CD4-positive, alpha-beta T cell treated with Interleukin-10 for 1 hour (primary cell): ENCODE measurements at places on chromosomes 5 and 9.

GRCh38 chr5:57960569-57960968 lies 478.0 kb upstream of the ACTBL2 start:
- no peak for DNase-seq

DNA sequence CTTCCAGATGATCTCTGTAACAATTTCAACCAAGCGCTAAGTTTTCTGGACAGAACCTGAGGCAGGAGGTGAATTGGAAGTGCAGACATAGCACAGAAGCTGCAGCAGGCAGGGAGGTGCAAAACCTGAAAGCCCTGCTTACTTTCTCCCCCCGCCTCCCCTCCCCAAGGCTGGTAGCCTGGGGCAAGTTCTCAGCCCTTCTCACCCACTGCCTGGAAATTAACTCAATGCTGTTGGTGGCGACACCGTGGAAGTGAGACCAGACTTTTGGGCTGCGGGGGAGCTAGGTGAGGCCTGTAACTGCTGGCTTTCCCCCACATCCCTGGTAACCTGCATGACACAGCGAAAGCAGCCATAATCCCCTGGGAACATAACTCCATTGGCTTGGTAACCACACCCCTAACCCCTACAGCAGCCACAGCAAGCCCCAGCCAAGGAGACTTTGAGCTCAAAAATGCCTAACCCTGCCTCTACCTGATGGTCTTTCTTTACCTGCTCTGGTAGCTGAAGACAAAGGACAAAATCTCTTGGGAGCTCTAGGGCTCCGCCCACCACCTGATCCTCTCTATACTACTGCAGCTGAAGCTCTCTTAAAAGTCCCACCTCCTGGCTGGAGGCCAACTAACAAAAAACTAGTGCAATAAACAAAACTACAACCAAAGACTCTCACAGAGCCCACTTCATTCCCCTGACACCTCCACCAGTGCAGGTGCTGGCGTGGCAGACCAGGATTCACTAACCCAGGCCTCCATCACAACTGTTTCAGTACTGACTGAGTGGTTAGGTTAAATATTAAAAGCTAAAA lies 11.9 kb upstream of the OR13C8 start:
- DNase-seq = no peak

GRCh38 chr5:127863161-127863560 lies 160.0 kb downstream of the CCDC192 start:
- no peak for DNase-seq

GRCh38 chr9:75041041-75041440 lies 12.9 kb upstream of the CARNMT1 start:
- DNase-seq = no peak

- no peak for DNase-seq
Measured at GRCh38 chr5:157747173-157747740, 3.7 kb downstream of the LSM11 start.

- peak; percentile 80 for DNase-seq
Measured at GRCh38 chr9:34701023-34701768, 8.7 kb downstream of the CCL21 start.

- DNase-seq = peak; percentile 86
Measured at GRCh38 chr5:160467555-160468362, 46.1 kb downstream of the PTTG1 start.

GRCh38 chr5:28703651-28704260 lies 1665.4 kb upstream of the CDH9 start:
- no peak for DNase-seq

DNA sequence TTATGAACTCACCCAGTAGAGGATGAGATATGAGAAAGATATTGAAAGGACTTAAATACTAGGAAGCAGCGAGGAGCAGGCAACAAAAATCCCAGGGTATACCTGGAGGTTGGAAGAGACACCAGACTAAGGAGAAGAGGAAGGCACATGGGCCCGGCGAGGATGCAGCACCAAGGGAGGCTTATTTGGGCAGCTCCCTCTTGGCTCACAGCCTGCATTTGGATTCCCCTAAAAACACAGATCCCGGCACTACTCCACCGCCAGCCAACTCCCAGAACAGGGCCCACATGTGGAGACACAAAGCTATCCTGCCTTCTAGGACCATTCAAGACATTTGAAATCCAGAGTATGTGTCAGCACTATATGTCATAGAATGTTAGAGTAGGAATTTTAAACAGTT lies 199.8 kb upstream of the FBXL7 start:
- no peak for DNase-seq

GRCh38 chr5:62460578-62460983 lies 48.0 kb downstream of the IPO11 start:
- DNase-seq = peak; percentile 45

DNA sequence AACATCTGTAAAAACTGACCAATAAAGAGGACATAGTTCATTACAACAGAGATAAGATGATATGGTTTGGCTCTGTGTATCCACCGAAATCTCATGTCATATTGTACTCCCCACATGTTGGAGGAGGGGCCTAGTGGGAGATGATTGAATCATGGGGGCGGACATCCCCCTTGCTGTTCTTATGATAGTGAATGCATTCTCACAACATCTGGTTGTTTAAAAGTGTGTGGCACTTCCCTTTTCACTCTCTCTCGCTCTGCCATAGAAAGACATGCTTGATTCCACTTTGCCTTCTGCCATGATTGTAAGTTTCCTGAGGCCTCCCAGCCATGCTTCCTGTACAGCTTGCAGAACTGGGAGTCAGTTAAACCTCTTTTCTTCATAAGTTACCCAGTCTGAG lies 292.8 kb downstream of the SLF1 start:
- no peak for DNase-seq

DNA sequence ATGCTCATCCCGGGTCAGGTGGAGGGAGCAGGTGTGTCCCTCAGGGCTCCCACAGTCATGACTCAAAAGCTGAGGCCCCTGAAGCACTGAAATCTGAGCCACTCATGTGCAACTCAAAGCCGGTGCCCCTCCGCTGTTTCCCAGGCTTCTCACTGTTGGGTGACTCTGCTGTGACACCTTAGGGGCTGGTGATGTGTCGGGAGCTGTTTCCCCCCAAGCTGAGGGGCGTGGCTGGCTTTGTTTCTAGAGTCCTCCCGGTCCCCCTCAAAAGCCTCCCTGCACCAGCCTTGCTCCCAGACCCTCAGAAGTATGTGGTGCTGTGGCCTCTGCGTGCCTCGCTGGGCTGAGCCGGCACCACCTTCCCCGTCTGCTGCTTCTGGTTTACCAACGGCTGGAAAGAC lies 39.7 kb downstream of the PLPP7 start:
- DNase-seq = no peak

DNA sequence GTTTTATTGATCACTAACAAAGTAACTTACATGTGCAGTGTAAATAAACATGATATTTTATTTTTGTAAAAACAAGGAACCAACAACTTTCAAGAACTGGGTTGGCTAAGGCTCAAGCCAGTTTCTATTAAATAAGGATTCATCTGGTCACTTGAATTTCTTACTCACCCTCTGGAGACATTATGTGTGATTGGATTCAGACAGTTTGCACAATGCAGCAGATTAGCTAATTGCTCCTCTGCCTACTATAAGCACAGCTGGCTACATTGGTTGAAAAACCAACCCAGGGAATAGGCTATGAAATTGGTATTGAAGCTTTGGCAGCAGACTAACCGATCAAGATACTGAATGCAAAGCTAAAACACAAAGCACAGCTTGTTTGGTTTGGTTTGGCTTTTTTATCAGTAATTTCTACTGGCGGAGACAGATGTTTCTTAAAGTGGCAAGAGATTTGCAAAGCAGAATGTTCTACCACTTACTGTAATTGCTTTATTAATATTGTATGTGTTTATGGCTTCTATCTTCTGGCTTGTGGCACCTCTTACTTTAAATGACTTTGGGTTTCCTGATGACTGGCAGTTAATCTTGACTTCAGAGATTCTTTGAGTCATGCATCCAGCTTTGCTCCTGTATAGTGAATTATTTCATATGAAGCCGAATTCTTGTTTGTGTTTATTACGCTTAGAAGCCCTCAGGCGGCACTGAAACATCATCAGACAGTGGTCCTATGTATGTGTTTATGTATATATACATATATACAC lies 231.5 kb downstream of the MPDZ start:
- DNase-seq = no peak

DNA sequence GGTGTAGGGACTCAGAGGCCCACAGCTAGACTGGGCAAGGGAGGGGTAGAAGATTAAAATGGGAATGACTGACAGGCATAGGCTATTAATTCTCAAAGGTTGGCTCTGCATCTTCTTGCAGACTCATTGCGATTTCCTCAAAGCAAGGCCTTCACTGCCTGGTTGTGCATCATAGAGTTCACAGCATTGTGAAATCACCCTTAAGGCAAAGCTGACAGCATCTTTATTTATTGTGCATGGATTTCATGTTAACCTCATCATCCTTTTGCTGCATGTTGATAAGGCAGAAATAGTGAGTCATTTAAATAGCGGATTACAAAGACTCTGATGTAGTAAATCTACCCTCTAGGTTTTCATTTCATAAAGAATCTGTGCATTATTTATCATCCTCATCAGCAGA lies 13.6 kb upstream of the PALM2AKAP2 start:
- no peak for DNase-seq

GRCh38 chr5:172820046-172820767 lies 13.8 kb upstream of the ERGIC1 start:
- no peak for DNase-seq

DNA sequence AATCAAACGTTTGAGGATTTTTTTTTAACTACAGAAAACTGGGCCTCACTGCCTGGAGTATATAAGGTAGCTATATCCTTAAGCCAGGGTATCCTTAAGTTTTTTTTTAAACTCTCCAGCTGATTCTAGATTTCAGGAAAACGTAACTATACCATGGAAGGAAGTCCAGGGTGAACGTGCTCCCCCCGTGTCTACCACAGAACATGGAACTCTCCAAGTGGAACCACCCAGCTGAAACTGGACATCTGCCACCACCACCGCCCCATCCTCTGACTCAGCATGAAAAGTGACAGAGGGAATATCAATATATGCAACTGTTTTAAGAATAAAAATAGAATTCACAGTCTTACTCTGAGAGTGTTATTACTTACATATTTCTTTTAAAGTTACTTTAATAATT lies 61.3 kb downstream of the DROSHA start:
- no peak for DNase-seq

GRCh38 chr9:69970001-69970533 lies 73.6 kb upstream of the MAMDC2 start:
- DNase-seq = no peak

DNA sequence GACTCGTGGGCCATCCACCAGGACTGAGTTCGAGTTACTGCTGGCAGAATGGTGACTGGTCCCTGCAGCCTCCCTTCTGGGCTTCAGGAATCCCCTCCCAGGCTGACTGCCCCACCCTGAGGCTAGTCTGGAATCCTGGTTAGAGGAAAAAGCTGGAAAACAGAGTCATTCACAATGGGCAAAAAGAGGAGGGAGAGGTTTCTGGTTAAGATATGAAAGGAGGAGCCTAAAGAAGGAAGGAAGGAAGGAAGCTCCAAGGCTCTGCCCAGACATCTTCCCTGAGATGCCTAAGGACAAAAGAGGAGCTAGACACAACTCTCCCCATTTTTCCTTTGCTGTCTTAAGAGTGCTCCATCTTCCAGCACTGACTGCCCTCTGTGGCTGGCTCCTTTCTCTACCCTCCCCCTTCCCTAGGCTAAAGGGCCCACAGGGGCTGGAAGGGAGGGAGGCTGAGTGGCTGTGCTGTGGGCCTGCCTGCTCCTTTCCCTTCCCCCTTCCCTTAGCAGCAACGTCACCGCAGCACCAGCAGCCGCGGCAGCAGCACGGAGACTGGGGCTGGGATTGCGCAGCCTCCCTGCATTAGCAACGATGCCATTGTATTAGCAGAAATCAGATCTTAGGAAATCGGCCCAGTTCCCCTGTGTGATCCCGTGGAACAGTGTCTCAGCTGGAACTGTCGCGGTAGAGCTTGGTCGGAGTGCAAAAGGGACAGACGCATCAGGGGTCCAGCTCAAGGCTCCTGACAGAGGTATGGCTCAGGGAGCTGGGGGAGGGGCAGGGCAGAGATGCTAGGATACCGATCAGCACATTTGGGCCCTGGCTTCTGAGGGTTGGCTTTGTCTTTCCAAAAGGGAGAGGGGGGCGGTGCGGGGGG lies 48.7 kb downstream of the RUSC2 start:
- no peak for DNase-seq

- no peak for DNase-seq
Measured at GRCh38 chr5:9351546-9351945, 194.3 kb downstream of the SEMA5A start.

DNA sequence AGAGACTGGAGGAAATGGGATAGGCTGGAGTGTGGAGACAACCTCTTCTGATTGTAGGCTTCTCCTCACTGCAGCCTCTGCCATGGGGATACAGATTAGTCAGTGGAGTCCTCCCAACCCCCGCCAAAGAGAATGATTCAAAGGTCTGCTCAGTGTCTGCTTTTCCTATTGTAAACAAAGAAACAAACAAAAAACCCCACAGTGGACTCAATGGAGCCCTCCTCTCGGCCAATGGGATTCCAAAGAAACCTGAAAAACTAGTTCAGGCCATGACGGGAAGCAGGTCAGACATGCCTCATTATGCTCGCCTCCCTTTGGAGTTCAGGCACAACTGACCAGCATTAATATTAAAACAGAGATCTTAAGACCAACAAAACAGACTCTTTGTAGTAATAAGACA lies 85.8 kb downstream of the SEC61B start:
- DNase-seq = no peak

DNA sequence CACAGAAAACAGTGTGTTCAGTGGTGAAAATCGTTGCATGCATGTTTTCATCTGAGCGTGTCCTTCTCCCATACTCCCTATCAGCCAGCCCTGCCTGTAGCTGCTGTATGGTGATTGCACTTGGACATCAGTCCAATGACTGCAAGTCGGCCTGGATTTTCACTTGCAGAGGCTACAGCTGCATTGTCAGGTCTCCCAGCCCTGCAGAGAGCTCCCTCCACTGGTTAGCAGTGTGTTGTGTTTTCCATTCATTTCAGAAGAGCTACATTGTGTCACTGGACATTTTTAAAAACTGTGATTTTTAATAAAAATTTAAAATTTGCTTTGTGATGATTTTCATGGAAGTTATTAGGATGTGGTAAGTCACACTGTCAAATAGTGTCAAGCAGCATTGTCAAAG lies 96.6 kb downstream of the SYK start:
- no peak for DNase-seq

GRCh38 chr9:117929868-117930267 lies 225.7 kb downstream of the TLR4 start:
- no peak for DNase-seq

DNA sequence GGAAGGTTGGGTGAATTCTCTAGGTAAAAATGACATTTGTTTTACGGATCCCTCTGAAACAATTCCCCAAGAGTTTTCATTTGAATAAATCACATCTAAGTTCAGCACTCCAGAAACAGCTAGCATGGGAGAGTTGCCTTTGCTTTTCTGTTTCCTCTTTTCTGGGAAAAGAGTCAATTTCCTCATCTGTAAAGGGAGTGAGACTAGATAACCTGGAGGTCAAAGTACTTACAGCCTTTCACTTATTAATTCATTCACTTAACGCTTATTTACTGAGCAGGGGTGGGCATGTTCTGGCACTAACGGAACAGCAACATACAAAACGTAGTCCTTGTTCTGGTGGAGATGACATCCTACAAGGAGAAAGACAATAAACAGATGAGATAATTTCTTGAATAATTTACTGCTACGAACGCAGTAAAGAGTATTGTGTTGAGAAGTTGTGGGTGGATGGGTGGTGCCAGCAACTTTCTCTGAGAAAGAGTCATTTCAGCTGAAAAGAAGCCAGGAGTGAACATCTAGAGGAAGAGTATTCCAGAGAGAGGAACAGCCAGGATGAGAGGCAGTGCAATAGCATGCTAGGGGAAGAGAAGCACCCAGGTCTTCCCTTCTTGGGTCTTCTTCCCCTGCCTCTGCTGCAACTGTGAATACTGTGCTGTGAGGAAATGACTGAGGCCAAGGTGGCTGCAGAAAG lies 335.6 kb downstream of the ZSWIM6 start:
- no peak for DNase-seq

- no peak for DNase-seq
Measured at GRCh38 chr9:115111874-115112273, 6.1 kb downstream of the TNC start.
